ENCODE measurements at places on chromosomes 3 and 15.

GRCh38 chr3:14548321-14548729 is 8.2 kb upstream of the GRIP2 start:
- DNase-seq, result no peak

- no peak for DNase-seq
Observed at GRCh38 chr3:137330246-137330645, 372.5 kb downstream of the IL20RB start.

DNA sequence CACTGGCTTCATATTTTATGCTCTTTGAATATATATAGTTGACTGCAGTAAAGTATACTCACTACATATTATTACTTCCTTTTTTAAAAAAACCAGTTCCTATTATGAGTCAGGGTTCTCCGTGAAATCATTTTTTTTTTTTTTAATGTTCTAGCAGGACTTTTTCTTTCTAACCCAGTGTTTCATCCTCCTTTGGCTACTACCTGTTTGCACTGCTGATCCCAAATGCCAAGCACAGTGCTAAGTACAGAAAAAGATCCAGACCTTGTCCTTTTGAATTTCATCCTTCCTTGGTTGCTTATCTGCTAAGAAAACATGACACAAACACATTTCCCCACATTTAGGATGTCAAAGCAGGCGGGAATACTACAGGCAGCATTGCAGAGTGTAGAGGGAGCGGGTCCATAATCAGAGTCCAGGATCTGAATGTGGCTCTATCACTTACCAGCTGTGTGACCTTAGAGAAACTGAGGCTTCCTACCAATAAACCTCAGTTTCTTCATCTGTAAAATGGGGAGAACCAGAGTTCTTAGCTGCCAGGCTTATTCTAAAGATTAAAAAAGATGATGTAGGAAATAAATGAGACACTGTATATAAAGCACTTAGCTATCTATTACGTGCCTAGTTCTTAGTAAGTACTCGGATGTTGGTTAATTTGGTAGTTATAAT is 37.2 kb upstream of the ANPEP start:
- no peak for DNase-seq

- DNase-seq, result no peak
Observed at GRCh38 chr3:44511238-44511566, 33.7 kb upstream of the ZNF445 start.

GRCh38 chr3:64943866-64944265 is 256.1 kb upstream of the ADAMTS9 start:
- DNase-seq, result no peak

DNA sequence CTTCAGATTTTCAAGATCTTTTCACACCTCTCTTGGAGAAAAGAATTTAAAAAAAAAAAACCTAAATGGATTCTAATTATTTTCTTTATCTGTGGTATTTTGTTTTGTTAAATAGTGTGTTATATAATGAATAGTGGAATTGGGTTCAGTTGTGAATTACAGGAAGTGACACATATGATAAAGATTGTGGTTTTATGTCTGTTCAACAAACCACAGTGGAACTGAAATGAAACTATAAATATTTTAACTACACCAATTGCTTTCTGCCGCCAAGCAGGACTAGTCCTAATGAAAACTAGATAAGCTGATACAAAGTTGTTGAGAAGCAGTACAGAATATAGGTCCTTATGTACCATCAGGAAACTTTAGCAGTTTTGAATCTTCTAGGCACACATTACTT is 121.6 kb downstream of the UBE2E2 start:
- no peak for DNase-seq

Data from stimulated activated CD8-positive, alpha-beta memory T cell treated with anti-CD3 and anti-CD28 coated beads, Interleukin-15, amount 100 ng/mL, for 1 hour (primary cell).